ENCODE measurements at places on chromosomes 11 and 22.
A peak's percentile ranks its signal among the peaks of the same experiment; 100 is the strongest.

- H3K4me3 ChIP-seq: no peak overlapping the region
- no peak overlapping the region for H3K27ac ChIP-seq
- no peaks in the 10 kb centered on the region for H3K4me1 ChIP-seq
- no peaks in the 10 kb centered on the region for H3K36me3 ChIP-seq
Measured at GRCh38 chr11:127994736-127995135, 592.6 kb downstream of the ETS1 start.

DNA sequence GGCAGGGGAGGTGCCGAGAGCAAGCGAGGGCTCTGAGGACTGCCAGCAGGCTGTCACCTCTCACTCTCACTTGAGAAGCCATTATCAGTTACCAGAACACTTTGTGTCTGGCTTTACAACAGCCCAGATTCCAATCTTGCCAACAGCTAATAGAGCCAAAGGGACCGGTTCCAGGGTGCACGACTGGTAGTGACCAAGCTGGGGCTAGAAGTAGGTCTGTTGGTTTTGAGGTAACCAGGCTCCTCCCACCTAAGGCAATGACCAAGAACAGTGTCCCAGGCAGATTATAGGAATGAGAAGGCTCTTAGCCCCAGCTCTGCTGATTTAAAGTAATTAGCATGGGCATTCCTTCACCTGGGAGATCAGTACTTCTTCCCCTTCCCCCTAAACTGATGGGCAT is 7.2 kb upstream of the IL10RA start:
- peak overlapping the region; percentile 40 for H3K27ac ChIP-seq
- no peaks in the 10 kb centered on the region for H3K27me3 ChIP-seq
- DNase-seq: no peak

DNA sequence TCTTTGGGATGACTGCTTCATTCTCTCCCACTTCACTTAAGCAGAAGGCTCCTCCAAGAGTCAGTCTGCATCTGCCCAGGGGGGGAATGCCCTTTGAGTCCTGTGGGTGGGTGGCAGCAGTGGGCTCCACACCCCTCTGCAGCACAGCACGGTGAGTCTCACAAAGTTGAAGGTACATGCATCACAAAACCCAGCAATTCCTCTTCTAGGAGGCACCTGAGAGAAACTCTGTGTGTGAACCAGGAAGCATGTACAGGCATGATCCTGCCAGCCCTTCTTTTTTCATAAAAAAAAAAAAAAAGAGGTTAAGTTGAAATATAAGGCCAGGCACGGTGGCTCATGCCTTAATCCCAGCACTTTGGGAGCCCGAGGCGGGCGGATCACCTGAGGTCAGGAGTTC is 87.2 kb downstream of the MYO18B start:
- H3K4me3 ChIP-seq: no peak overlapping the region
- peaks cover under 1% of the 10 kb centered on the region for H3K27me3 ChIP-seq
- no peaks in the 10 kb centered on the region for H3K36me3 ChIP-seq
- H3K27ac ChIP-seq: no peak overlapping the region
- no peak for DNase-seq

- H3K27ac ChIP-seq: no peak overlapping the region
- no peaks in the 10 kb centered on the region for H3K36me3 ChIP-seq
- no peak overlapping the region for H3K4me3 ChIP-seq
- no peak for DNase-seq
Measured at GRCh38 chr11:42077794-42078193, 618.3 kb upstream of the LRRC4C start.

- H3K4me3 ChIP-seq: no peak overlapping the region
- H3K36me3 ChIP-seq: peaks cover 9% of the 10 kb centered on the region
- H3K27ac ChIP-seq: no peak overlapping the region
- H3K4me1 ChIP-seq: no peaks in the 10 kb centered on the region
Measured at GRCh38 chr11:9692691-9693090, 28.8 kb downstream of the SWAP70 start.

GRCh38 chr11:106086850-106087249 is 9.4 kb downstream of the AASDHPPT start:
- H3K27ac ChIP-seq: peak overlapping the region; percentile 51
- H3K36me3 ChIP-seq: peaks cover 30% of the 10 kb centered on the region
- DNase-seq: no peak
- no peak overlapping the region for H3K4me3 ChIP-seq
- H3K27me3 ChIP-seq: no peaks in the 10 kb centered on the region

DNA sequence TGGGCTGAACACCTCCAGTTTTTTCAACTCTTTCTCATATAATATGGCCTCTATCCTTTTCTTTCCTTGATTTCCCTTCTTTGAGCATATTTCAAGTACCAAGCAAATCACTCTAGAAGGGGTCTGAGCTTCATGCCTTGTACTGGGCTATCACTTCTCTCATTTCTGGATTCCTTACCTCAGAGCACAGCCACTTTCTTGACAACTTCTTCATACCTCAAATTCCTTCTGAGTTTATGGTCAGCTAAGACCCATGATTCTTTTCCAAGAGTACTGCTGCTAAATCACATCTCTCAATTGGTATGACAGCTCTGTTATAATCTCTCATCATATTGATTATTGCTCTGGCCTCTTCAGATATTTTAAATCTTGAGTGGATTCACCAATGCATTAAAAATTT is 224.8 kb upstream of the ZBED5 start:
- no peak for DNase-seq
- no peak overlapping the region for H3K4me3 ChIP-seq
- no peak overlapping the region for H3K27ac ChIP-seq
- H3K27me3 ChIP-seq: peaks cover 1% of the 10 kb centered on the region
- no peaks in the 10 kb centered on the region for H3K36me3 ChIP-seq

- no peak for DNase-seq
- H3K4me1 ChIP-seq: peaks cover 9% of the 10 kb centered on the region
- peaks cover 2% of the 10 kb centered on the region for H3K36me3 ChIP-seq
- H3K27me3 ChIP-seq: peaks cover 7% of the 10 kb centered on the region
- no peak overlapping the region for H3K4me3 ChIP-seq
- H3K27ac ChIP-seq: peak overlapping the region; percentile 15
Measured at GRCh38 chr11:34223021-34223813, 117.8 kb downstream of the NAT10 start.

DNA sequence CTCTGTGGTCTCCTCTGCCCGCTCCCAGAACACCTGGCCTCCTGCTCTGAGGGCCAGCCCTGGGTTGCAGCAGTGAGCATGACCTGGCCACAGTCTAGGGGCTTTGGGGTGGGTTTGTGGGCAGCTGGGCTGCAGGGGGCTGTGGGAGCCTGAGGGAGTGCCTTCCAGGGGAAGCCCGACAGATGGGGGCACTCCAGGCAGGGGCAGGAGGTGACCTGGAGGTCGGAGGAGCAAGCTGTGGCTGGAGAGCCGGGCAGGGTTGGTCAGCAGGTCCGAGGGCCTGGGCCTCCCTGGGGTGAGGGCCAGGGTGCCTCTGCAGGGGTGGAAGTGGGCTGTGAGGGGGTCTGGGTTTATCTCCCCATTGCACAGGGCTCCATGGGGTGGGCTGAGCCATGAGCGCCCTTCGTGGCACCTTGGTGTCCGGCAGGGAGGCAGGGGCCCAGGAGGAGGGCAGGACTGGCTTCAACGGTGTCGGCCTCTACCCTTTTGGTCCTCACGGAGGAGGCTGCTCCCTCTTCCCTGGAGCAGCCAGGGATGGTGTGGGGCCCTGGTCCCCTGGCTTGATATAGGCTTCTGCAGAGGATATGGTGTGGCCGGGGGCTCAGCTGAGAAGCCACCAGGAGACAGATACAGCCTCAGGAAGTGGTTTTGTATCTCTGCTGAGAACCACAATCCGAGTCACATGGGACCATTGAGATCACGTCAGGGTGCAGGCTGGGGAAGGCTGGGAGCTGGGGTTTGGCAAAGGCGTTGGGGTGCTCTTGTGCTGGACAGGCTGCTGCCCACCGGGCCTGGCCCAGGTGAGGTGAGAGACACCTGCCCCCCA is 22.3 kb downstream of the KCNQ1 start:
- peaks cover 11% of the 10 kb centered on the region for H3K27me3 ChIP-seq
- peaks cover 19% of the 10 kb centered on the region for H3K4me1 ChIP-seq
- peak; percentile 61 for DNase-seq
- peak overlapping the region; percentile 18 for H3K27ac ChIP-seq

DNA sequence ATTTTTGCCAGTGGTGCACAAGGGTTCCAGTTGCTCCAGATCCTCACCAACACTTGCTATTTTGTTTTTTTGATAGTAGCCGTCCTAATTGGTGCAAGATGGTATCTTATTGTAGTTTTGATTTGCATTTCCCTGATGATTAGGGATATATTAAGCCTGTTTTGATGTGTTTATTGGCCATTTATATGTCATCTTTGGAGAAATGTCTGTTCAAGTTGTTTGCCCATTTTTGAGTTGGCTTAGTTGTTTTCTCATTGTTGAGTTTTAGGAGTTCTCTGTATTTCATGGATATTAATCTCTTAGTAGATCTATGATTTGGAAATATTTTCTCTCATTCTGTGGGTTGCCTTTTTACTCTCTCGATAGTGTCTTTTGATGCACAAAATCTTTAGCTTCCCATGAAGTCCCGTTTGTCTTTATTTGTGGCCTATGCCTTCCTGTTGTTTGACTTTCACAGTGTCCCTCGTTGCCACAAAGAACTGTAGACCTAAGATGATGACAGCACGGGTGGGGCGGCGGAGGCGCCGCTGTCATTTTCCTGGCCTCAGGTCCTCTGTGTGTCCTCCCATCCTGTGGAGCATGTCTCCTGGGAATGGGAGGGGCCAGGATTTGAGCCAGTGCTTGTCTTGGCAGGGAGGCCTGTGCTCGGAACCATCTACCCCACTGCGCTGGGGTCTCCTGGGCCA is 33.5 kb downstream of the LRP5 start:
- H3K4me3 ChIP-seq: no peak overlapping the region
- peaks cover 34% of the 10 kb centered on the region for H3K4me1 ChIP-seq
- peaks cover 3% of the 10 kb centered on the region for H3K36me3 ChIP-seq
- DNase-seq: no peak
- H3K27ac ChIP-seq: no peak overlapping the region

- no peak overlapping the region for H3K27ac ChIP-seq
- no peaks in the 10 kb centered on the region for H3K27me3 ChIP-seq
- H3K4me1 ChIP-seq: peaks cover 19% of the 10 kb centered on the region
- no peak overlapping the region for H3K4me3 ChIP-seq
- no peak for DNase-seq
Measured at GRCh38 chr11:129950101-129951091, 52.2 kb downstream of the PRDM10 start.

- DNase-seq: no peak
- H3K4me3 ChIP-seq: no peak overlapping the region
- H3K4me1 ChIP-seq: no peaks in the 10 kb centered on the region
- H3K27me3 ChIP-seq: no peaks in the 10 kb centered on the region
- no peak overlapping the region for H3K27ac ChIP-seq
Measured at GRCh38 chr11:99739464-99740089, 718.8 kb downstream of the CNTN5 start.

DNA sequence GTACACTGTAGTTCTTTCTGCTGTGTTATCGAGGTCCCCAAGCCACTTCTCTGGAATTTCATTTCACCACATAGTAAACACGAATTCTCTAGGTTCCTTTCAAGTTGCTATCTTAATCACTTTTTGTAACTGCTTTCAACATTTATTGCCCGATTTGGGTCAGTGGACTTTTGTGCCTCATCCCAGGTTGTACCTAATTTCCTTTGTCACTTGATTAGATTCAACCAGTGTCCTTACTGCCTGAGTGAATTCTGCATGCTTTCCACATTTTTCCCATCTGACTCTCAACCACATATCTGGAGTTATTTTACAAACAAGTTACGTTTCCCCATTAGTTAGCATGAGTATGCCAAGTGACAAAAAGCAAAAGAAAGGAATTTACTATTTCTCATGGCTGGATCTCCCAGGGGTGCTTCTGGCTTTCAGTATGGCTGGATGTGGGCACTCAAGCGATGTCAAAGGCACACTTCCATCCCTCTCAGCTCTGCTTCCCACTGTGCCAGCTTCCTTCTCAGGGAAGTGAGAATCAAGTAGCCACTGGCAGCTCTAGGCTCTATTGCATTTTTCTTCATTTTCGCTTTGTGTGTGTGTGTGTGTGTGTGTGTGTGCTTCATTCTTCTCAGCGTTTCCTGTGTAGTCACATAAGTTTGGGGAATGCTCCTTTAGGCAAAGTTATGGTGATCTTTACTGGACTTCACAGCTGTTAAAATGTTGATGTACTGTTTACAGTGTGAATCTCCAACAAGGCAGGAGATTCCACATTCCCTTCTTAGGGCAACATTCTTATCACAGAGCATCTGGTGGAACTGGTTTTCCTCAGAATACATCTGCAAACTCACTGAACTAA is 128.9 kb downstream of the DBX1 start:
- no peak for DNase-seq
- H3K36me3 ChIP-seq: no peaks in the 10 kb centered on the region
- H3K27ac ChIP-seq: no peak overlapping the region
- no peaks in the 10 kb centered on the region for H3K4me1 ChIP-seq

- peaks cover 19% of the 10 kb centered on the region for H3K27me3 ChIP-seq
- H3K4me1 ChIP-seq: no peaks in the 10 kb centered on the region
- H3K4me3 ChIP-seq: no peak overlapping the region
- no peaks in the 10 kb centered on the region for H3K36me3 ChIP-seq
- H3K27ac ChIP-seq: no peak overlapping the region
Measured at GRCh38 chr11:102989379-102990047, 34.0 kb upstream of the MMP13 start.

- H3K4me3 ChIP-seq: no peak overlapping the region
- H3K27me3 ChIP-seq: no peaks in the 10 kb centered on the region
- H3K27ac ChIP-seq: no peak overlapping the region
- DNase-seq: no peak
Measured at GRCh38 chr22:49522582-49523373, 304.9 kb downstream of the BRD1 start.

GRCh38 chr11:33608386-33608785 is 92.2 kb downstream of the C11orf91 start:
- H3K27ac ChIP-seq: no peak overlapping the region
- no peak for DNase-seq
- H3K27me3 ChIP-seq: no peaks in the 10 kb centered on the region
- no peak overlapping the region for H3K4me3 ChIP-seq
- H3K36me3 ChIP-seq: no peaks in the 10 kb centered on the region

- no peak overlapping the region for H3K27ac ChIP-seq
- no peak for DNase-seq
- H3K4me3 ChIP-seq: no peak overlapping the region
- no peaks in the 10 kb centered on the region for H3K36me3 ChIP-seq
Measured at GRCh38 chr11:27795955-27796861, 96.0 kb upstream of the BDNF start.

DNA sequence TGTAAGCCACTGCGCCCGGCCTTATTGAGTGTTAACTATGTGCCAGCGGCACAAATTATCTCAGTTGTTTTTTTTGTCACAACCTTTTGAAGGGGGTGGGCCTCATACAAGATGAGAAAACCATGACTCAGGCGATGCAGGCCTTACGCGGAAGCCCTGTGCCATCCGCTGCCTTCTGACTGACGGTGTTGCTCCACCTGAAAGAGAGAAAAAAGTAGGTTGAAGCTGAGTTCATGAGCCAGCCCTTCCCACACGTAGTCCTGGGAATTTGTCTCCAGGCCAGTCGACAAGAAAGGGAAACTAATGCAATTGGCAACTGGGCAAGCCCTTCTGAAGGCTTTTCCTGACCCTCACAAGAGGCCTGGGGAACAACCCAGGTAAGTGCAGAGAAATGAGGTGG is 96.9 kb upstream of the CRYBB3 start:
- H3K27me3 ChIP-seq: no peaks in the 10 kb centered on the region
- peaks cover 27% of the 10 kb centered on the region for H3K4me1 ChIP-seq
- DNase-seq: no peak
- peaks cover 3% of the 10 kb centered on the region for H3K36me3 ChIP-seq
